ENCODE measurements at places on chromosomes 7 and 10.
A peak's percentile ranks its signal among the peaks of the same experiment; 100 is the strongest.

DNA sequence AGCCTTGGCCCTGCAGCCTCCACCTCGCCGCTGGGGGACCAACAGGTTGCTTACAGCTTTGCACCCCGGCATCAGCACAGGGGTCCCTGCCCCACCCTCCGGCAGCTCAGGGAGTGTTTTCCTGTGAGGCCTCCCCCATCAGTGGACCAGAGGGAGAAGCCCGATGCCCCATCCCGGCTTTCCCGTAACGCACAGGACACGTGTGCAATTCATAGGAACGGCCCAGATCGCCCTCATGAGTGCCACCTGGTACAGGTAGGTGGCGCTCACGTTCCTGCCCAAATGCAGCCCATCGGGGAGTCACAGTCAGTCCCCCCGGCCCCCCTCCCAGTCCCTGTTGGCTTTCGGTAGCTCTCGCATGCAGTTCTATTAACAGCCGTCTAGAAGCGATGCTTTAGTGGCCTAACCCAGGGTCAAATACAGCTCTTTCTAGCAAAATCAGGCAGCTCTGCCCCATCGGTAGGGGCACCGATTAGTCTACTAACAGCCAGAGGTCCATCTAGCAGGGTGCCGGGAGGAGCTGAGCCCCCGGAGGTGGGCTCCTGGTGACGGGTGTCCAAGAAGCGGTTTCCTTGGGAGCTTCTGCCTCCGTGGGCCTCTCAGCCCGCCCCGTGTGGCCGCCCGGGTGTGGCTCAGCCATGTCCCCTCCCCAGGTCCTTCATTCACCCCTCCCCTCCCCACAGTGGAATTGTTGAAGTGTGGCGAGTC lies 48.4 kb upstream of the GTF2IRD1 start:
- DNase-seq = no peak

GRCh38 chr7:1060315-1061072 lies 16.1 kb downstream of the GPR146 start:
- no peak for DNase-seq

DNA sequence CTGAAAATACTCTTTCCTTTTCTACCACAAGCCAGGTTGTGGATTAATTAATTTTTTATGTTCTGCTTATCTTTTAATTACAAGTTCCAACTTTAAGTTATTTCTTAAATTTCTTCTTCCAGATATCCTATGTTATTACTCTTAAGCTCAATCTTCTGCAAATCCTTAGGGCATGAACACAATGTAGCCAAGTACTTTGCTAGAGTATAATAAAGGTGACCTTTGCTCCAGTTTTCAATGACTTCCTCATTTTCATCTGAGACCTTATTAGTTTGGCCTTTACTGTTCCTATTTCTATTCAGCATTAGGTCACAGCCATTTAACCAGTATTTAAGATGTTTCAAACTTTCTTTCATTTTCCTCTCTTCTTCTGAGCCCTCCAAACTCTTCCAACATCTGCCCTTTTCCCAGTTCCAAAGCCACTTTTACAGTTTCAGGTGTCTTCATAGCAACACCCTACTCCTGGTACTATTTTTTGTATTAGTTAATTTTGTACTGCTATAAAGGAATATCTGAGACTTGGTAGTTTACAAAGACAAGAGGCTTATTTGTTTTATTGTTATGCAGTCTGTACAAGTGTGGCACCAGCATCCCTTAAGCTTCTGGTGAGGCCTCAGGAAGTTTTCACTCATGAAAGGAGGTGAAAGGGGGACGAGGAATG lies 886.2 kb upstream of the GHITM start:
- no peak for DNase-seq

DNA sequence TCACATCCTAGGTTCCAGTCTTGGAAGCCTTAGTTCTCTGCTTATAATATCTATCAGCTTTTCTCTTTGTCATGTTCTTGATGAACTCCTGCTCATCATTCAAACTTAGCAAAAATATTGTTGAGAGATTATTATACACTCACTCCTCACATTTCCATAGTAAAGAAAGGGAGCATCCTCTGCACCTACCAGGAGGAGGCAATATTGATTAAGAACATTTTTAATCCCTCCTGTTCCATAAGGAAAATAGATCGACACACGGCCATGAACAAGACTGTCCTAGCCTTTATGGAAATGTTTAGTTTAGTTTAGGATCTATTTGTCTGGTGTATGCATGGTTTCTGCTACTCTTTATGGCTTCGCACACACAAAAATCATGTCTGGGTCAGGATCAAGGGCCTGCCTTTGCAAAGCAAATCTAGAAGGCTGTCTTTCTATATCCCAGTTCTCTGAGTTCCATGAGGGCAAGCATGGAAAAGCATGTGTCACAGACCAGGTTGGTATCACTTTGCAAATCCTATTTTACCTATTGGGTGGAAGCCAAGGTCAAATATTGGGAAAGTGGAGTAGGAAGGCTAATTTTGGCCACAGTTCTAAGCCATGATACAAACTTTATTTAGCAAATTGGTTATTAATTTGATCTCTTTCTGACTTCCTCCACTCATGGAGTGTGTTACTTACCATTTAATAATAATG lies 164.4 kb downstream of the MDFIC start:
- no peak for DNase-seq

GRCh38 chr7:45031829-45032228 lies 31.8 kb downstream of the CCM2 start:
- no peak for DNase-seq

DNA sequence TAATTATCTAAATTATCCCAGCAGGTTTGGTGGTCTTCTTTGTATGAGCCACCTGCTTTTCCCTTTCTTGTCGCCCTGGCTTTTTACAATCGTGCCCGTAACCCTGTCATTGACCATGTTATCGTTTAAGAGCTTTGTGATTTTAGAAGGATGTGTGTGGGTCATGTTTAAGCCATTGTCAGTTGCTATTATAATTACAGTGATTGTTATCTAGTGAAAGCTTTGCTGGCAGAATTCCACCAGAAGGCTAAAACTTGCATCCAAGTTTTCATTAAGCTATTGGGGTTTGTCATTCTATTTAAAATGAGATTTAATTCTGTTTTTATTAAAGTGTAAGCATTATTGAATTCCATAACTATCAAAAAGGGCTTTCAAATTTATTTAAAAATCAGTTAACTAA lies 354.2 kb upstream of the TMEM229A start:
- no peak for DNase-seq

GRCh38 chr7:26863518-26864308 lies 677 bp downstream of the SKAP2 start:
- DNase-seq = no peak

DNA sequence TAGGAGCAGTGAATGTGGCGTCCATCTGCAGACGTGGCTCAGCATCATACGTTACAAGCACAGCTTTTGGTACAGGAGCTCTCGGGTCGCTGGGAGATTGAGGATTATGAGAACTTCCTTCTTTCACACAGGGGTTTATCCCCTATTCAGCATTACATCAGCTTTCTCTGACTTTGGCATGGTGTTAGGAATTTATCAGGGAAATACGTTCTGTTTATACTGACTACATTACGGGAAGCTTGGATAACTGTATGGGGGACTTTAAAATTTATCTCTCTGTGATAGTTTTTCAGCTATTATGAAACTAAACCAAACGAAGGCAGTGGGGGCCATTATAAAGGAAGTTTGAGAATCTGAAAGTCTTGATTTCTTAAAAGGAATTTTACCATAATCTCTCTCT lies 110.1 kb upstream of the INSYN2A start:
- DNase-seq = no peak

GRCh38 chr10:7233259-7233991 lies 177.4 kb downstream of the SFMBT2 start:
- DNase-seq = no peak

- DNase-seq = no peak
Measured at GRCh38 chr10:70477661-70478162, 855 bp upstream of the PALD1 start.

- no peak for DNase-seq
Measured at GRCh38 chr7:108697254-108697653, 127.6 kb downstream of the DNAJB9 start.

DNA sequence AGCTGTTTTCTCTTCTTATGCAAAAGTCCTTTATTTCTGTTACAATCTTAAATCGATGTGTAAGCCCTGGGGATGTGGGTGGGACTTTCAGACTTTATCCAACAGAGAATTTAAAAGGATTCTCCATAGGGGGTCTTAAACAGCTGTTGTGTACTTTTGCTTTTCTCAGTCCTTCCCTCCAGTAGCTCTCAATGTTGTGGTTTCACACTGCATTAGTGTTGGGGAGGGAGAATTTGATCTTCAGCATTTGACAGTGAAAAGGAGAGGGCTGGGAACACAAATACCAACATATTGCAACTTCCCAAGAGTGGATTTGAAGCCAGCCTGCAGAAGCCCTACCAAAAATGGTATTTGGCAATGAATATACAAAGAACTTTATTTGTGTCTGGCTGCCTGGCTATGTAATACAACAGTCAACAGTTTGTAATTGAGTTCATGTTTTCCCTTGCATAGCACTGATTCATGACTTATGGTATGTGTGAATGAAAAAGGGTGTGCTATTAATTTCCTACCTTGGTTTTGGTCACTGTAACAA lies 80.1 kb upstream of the CAPZA2 start:
- no peak for DNase-seq

- DNase-seq = peak; percentile 7
Measured at GRCh38 chr10:68666280-68666760, 54.7 kb upstream of the CCAR1 start.

- no peak for DNase-seq
Measured at GRCh38 chr10:72335394-72336258, 19.1 kb downstream of the DNAJB12 start.

DNA sequence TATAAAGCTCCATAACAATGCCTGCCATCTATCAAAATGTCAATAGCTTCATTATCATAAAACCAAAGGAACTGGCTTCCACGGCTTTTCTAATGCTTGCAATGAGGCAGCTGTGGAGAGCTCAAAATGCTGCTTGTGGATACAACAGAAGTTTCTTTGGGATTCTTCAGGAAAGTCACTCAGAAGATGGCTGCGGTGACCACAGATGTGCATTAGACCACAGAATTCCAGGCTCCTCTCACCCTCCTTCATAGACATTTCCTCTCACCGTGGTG lies 77.2 kb downstream of the CDCA7L start:
- DNase-seq = no peak

DNA sequence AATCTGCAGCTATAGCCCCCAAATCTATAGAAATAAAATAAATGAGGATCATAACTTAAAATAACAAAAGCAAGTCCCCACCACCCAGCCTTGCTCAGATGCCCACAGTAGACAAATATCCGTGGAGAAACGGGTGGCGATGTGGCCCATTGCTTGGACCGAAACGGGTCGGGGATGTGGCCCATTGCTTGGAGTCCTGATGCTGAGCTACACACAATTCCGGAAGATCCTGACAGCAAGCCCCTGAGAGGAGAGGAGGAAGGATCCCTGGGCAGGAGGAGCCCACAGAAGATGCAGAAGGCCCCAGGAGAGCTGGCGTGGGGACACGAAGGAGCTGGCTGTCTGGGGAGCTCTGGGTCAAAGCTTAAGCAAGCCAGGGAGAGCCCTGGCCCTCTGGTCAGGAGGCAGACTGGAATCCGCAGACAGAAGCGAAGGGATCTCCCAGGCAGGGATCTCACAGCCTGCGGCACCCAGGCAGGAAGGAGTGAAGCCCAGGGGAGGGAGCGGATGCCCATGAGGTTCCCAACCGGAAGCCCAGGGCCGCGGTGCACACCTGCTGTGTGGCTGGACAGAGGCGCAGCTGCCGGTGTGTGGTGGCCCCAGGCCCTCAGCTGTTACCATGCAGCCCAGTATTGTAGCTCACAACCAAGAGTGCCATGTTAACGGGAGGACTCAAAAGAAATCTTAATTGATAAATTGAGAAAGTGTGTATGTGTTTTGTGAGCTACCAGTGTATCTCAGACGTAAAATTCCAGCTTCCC lies 138.8 kb downstream of the ADARB2 start:
- DNase-seq = no peak

DNA sequence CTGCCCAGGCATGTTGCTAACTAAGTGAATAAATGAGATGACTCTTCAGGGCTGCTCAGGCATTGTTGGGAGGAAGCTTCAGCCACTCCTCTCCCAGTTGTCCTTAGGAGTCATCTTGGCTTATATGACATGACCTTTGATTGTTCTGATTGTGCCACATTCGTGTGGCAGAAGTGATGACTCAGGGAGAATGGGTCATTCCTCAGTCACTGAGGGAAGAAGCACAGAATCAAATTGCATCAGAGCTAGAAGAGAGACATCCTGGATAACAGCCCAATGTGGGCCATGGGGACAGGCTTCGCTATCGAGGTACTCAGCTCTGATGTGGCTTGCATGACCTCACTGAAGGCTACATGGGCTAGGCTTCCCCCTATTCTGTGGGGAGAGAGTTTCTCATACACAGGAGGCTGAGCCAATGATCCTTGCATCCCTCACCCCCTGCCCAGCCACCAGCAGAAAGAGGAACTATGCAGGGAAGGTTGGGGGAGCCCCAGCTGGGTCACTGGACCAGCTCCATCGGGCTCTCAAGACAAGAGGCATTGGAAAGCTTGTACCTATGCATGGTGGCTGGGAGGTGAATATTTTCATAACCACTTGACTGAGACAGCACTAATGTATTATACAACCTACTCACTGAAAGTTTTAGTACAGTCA lies 6.0 kb upstream of the HMX3 start:
- no peak for DNase-seq

GRCh38 chr10:6089334-6090219 lies 743 bp downstream of the RBM17 start:
- peak; percentile 23 for DNase-seq

DNA sequence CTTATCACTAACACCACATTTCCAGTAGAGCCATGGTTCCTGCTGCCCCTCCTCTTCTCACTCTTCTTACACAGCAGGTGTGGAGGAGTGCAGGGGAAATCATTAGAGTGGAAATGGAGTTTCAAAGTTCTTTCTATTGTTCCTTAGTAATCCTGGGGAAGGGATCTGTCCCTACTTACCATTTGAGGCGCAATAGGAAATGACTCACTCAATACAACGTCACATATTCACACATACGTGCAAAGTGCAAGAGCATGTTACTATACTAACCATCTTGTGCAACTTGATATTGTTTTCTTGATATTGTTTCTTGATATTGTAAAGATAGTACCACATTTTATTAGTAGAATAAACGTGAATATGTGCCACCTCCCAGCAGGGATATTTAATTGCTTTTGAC lies 1010.2 kb downstream of the DNAJB9 start:
- no peak for DNase-seq

GRCh38 chr7:95675016-95675415 lies 78.7 kb upstream of the PDK4 start:
- DNase-seq = peak; percentile 14
